SHP77 treated with DMSO at 0.1 percent for 48 hours (cell line): ENCODE measurements at places on chromosomes 5 and 9.

GRCh38 chr5:84425365-84425881, 40.7 kb upstream of the EDIL3 start:
- DNase-seq, result no peak

- DNase-seq, result no peak
These were observed 22.5 kb downstream of the TICAM2 start for GRCh38 chr5:115579747-115580173.

DNA sequence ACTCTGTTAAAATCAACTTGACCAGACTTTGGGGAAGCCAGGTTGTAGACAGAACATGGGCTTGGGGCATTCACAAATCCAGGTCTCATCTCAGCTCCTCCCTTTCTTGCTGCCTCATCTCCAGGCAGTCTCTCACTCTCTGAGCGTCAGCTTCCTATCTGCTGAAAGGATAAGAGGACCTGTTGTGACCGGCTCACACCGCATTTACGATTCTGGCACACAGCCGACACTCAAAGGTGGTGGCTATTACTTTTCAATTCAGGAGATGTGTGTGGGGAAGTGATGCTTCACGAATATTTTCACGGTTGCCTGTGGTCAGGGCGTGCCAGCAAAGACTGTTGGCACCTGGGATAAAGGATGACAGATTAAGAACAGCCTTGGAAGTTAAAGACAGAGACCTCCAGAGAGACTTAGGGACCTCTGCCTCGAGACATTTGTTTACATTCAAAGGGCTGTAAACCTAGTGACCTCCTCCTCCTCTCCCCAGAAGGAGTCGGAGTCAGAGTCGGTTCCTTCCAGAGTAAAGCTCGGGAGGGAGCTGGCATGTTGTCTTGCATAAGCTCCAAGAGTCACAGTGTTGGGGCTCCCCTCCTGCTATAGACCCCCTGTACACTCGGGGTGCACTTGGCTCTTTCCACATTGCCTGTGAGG, 83.2 kb downstream of the AK8 start:
- DNase-seq, result no peak

- no peak for DNase-seq
These were observed 187.5 kb upstream of the NR4A3 start for GRCh38 chr9:99634186-99634585.

DNA sequence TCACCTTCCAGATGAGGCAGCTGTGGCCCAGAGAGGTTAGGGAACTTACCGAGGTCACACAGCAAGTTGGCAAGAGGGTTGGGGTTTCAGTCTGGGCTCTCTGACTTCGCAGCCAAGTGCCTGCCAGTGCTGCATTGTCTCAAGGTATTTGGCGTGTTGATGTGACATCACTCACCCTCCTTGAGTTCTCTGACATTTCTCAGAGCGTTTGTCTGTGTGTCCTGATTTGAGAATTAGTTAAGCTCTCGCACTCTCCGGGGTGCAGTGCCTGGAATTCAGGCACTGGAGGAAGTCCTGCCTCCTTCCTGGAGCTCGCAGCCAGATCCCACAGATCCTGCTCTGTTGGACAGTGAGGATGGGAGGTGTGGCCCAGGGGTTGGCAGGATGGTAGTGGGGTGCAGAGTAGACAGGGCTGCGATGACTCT, 25.7 kb downstream of the WWC1 start:
- DNase-seq, result no peak

DNA sequence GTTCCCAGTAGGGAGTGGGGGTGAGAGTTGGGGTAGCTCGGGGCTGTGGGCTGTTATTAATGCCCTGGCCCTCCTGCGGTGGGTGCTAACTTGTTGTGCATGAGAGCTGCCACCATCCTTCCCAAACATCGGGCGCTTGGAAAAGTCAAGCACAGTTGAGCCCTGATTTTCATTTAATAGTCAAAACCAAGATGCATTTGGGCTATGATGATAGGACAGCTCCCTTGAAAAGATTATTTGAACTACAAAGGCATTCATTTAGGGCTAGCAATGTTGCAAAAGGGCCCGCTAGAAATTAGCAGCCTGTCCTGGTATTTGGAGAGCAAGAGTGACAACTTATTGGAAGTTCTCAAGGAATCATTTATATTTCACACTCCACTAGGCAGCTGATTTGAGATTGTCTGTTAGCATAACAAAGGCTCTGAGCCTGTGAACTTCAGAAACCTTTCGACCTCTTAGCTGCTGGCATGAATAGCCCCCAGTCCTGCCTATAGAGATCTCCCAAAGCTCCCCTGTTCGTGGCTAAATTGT, 128.2 kb upstream of the TMEM161B start:
- no peak for DNase-seq

- DNase-seq, result no peak
These were observed 43.7 kb downstream of the FBXO38 start for GRCh38 chr5:148427370-148428042.

DNA sequence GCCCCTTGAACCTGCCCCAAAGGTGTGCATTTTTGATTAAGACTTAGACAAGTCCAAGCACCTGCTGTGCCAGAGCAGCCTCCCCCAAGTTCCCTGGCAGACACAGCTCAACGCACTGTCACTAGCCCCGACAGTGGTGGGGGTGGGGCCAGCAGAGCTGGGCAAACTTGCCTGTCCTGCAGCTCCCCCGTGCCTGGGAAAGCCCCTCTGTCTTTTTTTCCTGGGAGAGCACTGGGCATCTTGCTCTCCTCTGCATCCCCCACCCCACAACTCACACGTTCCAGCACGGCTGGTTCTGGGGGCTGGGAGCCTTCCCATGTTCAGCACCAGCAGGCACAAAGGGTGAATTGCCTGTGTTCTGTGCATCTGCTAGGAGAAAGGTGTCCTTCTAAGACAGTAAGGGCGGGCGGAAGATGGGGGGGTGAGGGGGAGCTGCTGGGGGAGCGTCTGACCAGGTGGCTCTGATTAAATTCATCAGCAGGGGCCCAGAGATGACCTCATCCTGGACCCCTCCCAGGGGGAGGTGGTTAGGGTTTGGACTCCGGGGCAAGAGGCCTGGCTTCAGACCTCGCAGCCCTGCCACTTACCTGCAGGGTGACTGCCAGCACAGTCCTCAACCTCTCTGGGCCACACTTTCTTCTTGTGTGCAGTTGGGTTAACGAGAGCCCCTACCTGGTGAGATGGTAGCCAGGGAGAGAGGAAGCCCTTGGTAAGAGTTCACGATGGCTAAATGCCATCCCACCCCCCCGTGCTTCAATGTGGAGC, 23.5 kb downstream of the HMCN2 start:
- no peak for DNase-seq

GRCh38 chr5:10507575-10508096, 56.2 kb upstream of the ANKRD33B start:
- no peak for DNase-seq

- DNase-seq, result no peak
These were observed 184.3 kb downstream of the ARHGAP26 start for GRCh38 chr5:142954455-142954854.

DNA sequence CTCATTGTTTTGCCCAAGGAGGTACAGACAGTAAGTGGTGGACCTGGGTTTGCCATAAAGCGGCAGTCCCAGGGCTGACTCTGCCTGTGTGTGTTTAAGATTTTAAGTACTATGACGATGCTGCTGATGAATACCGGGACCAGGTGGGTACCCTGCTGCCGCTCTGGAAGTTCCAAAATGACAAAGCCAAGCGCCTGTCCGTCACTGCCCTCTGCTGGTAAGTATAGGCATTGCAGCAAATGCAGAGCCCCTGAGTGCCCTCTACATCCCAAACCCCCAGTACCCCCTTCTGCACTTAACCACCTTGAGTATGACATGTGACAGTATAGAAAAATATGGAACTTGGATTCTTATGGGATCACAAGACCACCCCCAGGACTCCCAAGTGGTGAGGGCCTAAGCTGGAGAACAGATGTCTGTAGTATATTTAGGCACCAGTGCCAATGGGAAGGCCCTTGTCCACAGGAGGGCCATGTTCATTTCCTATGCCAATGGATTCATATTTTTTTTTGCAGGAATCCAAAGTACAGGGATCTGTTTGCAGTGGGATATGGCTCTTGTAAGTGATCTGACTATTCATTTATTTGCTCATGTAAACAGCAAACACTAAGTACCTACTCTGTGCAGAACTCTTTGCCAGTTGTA, 22.0 kb downstream of the ENHO start:
- no peak for DNase-seq

GRCh38 chr9:136723362-136723976, 11.1 kb downstream of the DIPK1B start:
- DNase-seq, result no peak

DNA sequence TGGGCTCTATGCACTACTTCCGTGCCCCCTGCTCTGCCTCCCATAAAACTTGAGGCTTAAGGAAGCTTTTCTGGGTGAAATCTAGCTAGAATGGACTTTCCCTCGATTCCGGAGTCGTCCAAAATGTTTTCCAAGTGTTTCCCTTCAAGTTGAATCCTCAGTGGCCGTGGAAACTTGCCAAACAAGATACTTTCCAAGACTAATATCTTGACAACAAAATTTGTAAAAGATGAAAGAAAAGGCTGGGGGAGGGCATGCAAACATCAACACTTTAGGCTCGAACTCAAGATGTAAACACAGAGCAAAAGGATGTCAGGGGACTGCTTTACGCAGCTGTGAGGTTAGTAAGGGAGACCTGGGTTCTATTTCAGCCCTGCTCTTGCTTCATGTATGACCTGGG, 482.8 kb upstream of the KLF4 start:
- DNase-seq, result no peak

DNA sequence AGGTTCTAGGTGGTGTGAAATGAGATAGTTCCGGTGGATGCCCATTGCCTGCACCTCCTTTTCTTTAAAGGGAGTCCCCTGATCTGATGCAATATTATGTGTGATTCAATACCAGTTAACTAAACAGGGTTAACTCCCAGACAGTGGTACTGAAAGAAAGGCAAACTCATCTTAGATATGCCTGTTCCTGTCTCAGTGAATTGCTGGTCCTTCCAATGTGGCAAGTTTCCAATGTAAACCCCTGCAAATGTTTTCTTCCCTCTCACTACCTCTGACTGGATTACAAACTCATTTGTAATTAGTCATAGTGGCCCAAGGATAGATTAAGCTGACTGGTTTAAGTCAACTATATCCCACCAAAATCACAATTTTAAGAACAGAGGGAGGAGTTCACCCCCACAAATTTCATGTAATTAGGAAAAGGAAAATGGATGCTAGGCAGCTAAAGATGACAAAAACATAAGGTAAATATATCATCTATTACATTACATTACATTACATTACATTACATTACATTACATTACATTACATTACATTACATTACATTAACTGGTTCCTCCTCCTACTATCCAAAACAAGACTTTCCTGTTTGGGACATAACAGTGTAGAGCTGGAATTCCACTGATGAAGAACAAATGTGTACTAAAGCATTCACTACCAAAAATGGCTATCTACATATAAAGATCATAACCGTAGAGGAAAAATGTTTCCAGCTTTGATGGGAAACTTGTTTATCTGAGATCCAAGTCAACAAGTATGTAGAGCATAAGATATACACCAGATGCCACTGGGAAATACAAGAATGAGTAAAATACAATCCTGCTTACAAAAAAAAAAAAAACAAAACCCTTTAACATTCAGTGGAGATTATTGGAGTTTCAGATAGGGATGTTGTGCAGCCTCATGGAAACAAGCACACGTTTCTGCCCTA, 121.5 kb upstream of the SNX2 start:
- no peak for DNase-seq

DNA sequence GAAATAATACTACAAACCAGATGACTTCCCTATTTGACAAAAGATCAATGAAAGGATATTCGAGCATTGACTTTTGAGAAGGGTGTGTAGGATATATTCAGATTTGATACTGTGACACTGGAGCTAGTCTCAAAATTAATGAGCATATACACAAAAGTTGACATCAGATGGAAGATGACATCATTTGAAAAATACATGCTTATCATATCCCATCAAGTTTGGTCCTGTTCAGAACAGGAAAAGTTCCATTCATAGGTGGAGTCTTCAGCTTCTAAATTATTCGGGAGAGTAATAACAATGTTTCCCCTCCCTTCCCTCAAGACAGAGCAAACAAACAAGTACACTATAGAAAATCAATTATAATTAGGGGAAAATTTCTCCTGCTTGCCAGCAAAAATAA, 348.3 kb downstream of the NDUFS4 start:
- DNase-seq, result no peak

DNA sequence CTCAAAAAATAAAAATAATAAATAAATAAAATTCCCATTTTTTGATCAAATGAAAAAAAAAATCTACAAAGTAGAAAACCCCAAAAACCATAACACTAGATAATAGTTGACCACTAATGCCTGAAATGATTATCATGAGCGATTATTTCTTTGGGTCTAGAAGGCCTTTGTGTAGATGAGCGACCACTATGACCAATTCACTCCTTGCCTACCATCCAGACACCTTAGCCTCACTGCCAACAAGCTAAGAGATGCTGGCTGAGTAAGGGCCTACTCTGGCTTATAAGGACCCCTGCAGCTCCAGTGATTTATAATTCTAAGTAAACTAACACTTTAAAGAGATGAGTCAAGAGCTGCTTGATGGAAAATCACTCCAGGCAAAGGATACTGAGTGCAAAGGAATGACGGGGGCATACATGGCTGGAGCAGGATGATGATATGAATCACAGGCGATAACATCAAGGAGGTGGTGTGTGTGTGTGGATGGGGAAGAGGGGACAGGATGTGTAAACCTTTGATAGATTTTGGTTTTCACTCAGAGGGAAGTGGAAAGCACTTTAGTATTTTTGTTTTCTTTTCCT, 4.8 kb upstream of the F2RL1 start:
- no peak for DNase-seq

DNA sequence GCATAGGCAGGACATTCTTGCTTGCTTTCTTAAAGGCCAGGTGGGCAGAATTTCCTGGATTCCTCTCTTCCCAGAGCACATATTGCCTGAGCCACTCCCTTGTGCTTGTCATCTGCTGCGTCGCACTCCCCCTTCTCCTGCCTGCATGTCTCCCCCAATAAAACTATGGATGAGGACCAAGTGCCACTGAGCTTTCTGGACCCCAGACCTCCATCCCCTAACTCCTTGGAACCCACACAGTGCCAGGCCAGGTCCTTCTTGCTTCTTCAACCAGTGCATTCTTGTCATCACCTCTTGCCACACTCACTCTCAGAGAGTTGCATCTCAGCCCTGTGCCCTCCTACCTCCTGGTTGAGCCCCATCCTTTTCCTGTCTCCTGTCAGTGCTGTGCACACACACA, 157.9 kb upstream of the PANK3 start:
- no peak for DNase-seq

- DNase-seq, result no peak
These were observed 142.6 kb downstream of the FAM114A2 start for GRCh38 chr5:153896117-153896516.

DNA sequence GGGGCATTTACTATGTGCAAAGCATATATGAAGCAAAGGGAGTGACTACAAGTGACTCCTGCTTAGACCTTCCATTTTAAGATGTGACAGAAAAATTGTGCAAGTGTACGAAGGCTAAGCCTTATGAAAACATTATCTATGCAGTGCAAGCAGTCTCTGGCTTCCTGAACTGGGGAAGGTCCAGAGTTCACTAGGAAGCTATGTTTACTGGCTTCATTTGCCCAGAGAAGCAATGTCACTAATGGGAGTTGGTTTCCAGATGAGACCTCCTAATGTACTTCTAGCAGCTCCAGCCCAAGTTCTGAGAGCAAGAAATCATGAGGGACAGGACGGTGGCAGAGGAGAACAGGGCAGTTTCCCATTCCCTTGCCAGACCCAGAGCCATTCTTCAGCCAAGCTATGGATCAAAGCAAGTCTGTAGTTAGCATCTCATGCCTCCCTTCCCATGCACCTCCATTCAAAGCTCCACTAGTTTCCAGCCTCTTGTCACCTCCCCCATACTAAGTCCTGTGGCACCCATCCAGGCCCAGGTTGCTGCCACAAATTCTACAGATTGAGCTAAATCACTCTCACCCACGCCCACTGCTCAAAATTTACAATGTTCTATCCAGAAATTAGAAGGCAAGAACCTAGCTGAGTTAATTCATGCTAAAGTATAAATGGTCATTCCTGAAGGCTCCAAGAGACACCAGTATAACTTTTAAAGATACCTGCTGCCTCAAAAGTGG, 21.8 kb downstream of the MCTP1 start:
- DNase-seq, result no peak
